EH (cell line): ENCODE measurements at places on chromosomes 6 and 20.

DNA sequence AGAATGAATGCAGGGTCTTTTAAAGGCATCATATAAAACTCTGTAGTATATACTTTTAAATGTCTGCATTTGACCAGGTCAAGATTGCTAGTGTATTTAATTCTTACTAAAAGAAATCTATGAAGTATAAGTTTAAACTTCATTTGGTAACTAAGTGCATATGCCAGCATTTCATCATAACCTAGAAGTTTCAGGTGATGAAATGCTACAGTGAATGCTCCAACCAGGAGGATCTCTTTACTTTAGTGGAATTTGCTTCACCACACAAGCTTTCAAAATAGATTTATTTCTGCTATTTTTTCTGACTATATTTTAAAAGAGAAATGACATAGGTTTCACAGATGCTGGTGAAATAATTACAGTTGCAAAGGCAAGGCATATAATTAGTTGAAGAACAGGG lies 141.9 kb downstream of the HIVEP2 start:
- no peak for DNase-seq

DNA sequence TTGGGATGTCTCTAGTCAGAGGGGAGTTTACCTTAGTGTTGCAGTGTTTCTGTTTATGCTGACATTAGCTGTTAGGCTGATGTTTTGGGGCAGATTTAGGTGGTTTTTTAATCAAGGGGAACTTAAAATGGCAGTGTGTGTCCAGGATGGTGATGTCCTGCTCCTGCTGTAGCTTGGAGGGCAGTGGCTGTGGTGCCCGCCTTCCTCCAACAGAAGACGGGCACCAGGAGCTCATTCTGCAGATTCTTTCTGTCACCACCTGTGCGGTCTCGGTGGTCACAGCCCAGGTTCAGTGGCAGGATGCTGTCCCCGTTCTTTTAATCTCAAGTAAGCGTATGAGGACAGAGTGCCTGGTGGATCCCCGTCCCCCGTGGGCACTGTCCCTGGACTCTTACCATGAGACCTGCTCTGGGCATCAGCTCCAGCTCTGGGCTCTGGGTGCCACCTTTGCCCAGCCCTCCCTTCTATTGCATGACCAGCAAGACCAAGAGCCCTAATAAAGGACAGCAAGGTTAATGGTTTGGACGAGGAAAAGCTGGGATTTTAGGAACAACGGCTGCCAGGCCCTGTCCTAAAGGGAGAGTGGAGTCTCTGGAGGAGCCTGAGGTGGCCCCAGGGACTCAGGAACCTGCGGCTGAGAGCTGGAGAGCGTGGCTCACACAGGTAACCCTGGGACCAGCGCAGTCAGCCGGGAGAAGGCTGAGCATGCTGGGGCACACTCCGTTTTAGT lies 217.3 kb downstream of the ERMARD start:
- DNase-seq: no peak

DNA sequence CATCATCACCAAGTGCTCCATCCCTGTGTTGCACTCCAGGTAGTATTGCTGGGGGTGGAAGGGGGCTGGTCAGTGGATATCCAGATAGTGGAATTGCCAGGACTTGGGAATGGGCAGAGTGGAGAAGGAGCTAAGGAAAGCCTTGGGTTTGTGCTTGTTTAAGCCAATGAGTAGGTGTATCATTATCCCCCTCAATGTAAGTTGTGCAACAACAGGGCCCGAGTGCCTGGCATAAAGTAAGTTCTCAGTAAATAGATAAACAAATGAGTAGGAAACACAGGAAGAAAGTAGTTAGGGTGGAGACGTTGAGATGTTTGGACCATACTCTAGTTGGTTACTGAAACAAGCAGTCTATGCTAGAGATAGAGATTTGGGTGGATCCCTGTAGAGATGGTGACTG lies 9.8 kb downstream of the CCND3 start:
- DNase-seq: no peak

GRCh38 chr6:73537677-73538076 lies 16.8 kb upstream of the EEF1A1 start:
- DNase-seq: no peak

GRCh38 chr20:56865055-56865454 lies 235.9 kb downstream of the TFAP2C start:
- DNase-seq: peak; percentile 15

DNA sequence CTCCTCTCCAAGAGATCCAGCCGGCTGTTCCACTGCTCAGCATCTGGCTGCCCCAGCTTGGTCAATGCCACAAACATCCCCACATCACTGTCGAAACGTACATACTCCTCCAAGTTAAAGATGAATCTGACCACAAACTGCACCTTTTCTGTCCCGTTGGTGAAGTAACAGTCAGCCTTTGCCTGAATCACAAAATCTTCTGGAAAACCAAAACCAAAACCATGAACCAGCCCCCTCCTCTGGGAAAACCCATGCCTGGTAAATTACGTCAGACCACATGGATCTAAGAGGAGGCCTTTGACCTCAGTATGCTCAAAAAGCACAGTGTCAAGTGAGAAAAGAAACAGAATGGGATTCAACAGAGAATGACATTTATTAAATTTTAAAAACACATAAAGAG lies 1.7 kb downstream of the HLA-DOB start:
- peak; percentile 12 for DNase-seq

- DNase-seq: no peak
Measured at GRCh38 chr6:24441599-24441904, 38.8 kb downstream of the MRS2 start.

DNA sequence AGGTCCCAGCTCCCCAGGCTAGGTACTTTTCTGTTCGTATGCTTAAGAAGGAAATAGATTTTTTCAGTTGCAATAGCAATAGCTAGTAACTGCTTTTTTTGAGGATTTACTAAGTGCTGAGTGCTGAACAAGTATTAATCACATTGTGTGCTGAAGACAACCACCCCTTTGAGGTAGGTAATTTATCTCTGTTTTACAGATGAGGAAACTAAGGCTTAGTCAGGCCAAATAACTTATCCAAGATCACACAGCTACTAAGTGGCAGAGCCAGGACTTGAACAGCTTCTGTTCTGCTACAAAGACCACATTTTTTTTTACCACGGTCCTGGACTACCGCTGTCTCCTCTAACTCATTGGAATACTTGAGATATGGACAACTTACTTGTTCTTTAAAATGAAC lies 39.8 kb downstream of the LRRN4 start:
- no peak for DNase-seq

DNA sequence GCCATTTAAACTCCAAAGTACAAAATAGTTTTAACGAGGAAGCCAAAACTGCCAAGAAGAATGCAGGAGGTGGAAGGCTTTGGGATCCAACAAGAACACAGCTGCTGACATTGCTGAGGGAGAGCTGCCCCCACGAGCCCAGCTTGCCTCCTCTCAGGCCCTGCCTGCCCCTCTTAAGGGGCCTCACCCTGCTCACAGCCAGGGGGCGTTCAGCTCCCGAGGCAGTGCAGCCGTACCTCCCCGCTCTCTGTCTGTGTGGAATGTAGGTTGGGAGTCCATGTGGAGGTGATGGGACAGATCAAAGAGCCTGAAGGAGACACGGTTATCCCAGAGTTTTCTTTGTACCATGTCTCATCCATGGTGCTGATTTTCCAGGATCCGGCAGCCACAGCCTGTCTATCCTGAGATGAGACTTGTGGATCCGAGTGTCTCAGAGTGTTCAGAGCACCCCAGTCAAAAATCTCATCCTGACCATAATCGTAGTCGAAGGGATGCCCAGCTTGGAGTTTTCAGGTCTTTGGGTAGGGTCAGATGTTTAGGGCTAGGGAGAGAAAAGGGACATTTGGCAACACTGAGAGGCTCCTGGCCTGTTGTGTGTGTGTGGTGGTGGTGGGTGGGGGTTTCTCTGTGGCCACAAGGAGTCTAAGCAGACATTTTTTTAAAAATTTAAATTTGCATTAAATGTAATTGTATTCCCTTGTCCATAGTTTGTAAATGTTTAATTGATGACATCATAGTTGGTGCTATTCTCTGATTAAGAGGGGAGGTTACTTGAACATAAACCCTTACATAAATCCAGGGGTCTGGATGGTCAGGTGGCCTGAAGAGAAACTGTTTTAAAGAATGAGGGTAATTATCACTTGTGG lies 111.4 kb upstream of the CLDN20 start:
- DNase-seq: no peak

- DNase-seq: no peak
Measured at GRCh38 chr20:1390581-1391403, 2.1 kb downstream of the FKBP1A start.

DNA sequence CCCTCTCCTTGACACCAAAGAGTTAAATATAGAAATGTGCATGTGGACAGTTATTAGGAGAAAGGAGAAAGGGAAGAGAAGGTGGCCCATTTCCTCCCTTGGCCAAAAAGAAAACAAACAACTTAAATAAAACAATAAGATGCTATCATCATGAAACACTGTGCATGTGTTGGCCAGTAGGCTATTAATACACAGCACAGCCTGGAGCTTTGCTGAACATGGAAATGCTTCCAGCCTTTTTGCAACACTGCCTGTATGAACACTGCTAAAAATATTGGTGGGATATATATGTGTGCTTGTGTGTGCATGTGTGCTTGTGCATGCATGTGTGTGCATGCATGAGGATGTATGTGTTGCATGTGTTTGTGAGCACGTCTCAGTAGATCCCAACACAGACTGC lies 100.4 kb downstream of the LY86 start:
- no peak for DNase-seq

- DNase-seq: no peak
Measured at GRCh38 chr6:6588064-6588923, at the start of gene LY86. Gene LY86, plus strand, starts transcription at chr6:6588720. Its CDS starts 15 bp downstream, at chr6:6588735.

- no peak for DNase-seq
Measured at GRCh38 chr6:144580039-144580438, 294.9 kb downstream of the UTRN start.

DNA sequence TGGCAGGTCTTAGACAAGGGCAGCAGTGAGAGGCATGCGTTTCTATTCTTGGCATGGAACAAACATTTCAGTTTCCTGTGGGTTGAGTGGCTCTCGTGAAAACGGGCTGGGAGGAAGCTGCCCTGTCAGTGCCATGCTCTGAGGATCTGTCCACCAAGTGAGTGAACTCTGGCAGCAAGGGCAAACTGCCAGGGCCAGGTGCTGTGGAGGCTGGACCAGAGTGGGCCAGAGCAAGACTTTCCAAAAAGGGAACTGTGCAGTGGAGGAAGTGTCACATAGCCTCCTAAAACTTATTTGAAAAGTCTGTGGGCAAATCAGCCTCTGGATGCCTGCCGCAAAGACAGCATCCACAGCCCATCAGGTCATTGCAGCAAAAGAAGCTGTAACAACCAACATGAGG lies 44.2 kb upstream of the TAB2 start:
- no peak for DNase-seq

- DNase-seq: no peak
Measured at GRCh38 chr20:45921337-45922189, 9.6 kb upstream of the PLTP start.

DNA sequence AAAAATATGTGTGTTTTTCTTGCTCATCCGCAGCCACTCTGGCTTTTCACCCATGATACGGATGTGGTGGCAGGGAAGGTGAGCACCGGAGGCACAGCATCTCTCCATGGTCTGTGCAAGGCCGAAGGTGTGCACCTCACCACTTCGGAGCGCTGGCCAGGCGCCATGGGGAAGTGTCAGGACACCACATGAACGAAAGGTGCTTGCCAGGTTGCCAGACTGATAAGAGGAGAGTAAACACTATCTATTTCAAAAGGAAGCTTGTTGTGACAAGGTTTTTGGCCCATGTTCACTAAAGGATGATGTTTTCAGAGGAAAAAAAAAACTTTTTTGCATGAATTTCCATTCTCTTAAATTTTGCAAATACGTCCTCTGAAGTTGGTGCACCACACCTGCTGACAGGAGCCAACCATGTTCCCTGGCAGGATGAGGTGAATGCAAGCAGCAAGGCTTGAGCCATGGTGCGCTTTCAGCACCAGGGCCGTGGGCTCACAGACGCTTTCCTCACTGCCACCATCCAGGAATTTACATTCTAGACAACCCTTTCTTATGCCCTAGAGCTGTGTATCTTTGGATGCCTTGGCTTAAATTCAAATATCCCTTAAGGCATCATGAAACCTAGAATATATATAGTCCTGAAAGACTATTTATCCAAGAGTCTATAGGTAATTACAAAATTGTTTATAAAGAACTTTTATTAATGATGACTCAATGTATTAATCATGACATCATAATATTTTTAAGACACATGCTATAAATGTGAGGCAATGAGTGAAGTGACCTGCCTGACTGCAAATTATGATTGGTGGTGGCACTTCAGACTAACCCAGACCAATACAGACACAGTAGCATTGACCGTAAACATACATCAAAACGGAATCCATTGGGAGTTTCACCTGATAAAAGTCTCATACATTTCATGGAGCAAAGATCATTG lies 234.5 kb downstream of the TFAP2A start:
- no peak for DNase-seq

DNA sequence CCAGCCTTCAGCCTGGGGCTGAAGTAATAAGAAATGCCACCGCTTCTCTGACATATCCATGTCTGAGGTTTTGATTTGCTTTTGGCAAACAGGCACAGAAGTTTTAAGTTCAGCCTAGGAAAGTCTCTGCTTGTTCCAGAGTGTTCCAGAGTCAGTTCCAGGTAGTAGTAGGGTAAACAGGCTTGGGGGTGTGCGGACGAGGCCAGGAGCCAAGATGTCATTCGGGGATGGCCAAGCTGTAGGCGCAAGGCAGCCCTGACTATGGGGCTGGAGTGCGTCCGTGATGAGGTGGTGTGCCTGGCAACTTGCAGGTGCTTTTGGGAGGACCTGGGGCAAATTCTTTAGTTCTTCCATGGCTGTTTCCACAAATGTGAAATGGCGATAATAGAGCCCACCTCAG lies 60.3 kb downstream of the IRF4 start:
- DNase-seq: no peak

DNA sequence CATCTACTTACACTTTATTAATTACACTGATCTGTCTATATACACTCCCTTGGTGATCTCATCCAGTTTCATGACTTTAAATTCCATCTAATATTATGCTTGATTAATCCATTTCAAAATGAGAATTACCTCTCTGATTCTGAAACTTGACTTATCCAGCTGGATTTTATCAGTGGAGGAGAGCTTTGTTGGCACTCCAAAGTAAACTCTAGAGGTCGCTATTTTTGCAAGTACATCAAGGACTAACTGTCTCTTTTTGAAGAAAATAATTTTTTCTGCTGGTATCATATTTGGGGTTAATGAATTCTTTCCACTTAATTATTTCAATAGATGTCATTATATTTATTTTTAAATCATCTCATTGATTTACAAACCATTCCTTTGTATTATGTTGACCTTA lies 630.3 kb upstream of the MAN1A1 start:
- DNase-seq: no peak

GRCh38 chr6:125293587-125293986 lies 8.2 kb downstream of the HDDC2 start:
- DNase-seq: no peak

- DNase-seq: no peak
Measured at GRCh38 chr6:156657296-156657695, 119.9 kb upstream of the ARID1B start.
